Cortex of kidney (tissue), 1 donor: ENCODE measurements at places on chromosomes 13 and 19.

- no peak for DNase-seq
Measured at GRCh38 chr19:5536337-5536894, 31.3 kb downstream of the TINCR start.

DNA sequence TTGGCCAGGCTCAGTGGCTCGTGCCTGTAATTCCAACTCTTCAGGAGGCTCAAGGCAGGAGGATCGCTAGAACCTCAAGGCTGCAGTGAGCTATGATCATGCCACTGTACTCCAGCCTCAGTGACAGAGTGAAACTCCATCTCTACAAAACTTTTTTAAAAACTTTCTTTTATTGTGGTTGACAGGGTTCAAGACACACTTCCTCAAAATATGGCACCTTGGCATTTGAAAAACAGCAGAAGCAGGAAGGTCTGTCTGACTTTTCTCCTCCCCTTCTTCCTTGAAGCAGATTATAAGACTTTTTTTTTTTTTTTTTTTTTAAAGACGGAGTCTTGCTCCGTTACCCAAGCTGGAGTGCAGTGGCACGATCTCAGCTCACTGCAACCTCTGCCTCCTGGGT, 100.3 kb downstream of the TM9SF2 start:
- DNase-seq: no peak

DNA sequence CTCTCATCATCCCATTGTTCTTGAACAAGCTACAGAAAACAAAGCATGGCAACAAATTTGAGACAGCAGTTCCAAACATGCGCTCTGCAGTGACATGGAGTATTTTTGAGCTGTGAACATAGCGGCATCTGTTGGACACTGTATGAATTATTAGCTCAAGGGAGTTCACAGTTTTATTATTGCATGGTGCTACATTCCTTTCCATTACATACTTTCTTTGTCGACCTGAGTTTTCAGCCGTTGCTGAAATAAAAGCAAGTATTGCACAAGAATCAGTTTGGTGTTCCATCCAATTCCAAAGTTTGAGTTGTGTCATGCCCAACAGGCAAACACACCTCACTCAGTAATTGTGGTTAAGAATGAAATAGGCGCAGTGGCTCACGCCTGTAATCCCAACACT, 30.1 kb upstream of the METTL21C start:
- DNase-seq: no peak

GRCh38 chr19:13100841-13101589, 1.6 kb downstream of the LYL1 start:
- DNase-seq: no peak

DNA sequence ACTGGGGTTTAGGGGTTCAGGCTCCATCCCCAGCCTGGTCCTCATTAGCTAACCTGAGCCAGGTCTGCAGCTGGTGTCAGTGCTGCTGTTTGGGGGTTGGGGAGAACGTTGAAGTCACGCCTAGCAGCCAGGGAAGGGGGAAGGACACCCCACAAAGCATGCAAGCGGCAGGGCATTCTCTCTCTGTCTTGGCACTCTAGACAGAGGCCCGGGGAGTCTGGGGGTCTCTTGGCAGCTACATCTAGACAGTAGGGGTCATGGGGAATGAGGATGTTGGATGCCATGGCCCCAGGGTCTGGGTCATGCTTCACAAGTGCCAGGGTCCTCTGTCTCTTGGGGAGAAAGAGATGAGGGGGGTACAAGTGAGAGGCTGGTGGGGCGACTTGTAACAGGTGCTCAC, 2.6 kb downstream of the ERICH4 start:
- no peak for DNase-seq

DNA sequence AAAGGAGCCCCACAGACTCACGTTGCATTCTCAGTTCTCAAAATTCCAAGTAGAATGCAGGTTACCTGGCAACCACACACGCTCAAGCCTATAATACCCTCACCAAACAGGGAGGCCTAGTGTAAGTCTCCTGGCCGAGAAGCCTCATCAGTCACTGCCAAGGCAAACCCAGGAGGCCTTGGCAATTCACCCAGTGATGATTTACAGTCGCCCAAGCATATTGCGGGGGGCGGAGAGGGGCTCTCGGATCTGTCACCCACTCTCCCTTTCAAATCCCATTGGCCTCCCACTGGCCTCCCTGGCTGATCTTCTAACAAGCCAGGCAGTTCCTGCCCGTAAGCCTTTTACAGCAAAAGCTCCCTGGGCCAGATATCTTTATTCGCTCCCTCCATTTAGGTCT, 1.1 kb downstream of the AKAP8L start:
- DNase-seq: no peak

DNA sequence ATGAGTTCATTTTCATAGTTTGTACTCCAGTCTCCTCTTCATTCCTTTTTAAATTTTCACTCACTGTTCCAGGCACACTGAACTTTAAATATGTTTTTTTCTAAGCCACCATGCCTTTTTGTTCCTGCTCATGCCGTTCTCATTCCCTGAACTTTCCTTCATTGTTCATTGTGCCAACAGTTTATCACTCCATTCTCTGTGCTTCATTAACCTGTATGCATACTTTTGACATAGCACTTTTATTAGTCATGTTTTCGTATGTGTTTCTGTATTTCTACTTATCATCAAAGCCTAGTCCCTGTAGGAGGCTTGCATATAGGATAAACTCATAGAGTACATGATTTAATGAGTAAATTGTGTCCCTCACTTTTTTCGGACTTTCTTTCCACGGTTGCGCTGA, 65.3 kb downstream of the PCDH20 start:
- DNase-seq: no peak

GRCh38 chr13:93183302-93183701, 43.3 kb upstream of the GPC6 start:
- no peak for DNase-seq

DNA sequence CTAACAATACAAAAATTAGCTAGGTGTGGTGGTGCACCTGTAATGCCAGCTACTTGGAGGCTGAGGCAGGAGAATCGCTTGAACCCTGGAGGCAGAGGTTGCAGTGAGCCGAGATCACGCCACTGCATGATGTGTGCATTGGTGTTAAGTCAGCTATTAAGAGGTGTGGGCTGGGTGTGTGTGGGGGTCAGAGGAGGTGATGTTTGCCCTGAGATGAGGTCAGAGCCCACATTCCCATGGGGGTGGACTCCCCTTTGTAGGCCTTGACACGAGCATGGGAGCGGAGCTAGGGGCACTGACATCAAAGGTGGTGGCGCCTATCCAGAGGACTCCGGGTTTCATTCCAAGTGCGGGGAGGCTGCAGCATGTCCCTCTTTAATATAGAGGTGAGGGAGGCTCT, 34.6 kb upstream of the LDLR start:
- DNase-seq: no peak

DNA sequence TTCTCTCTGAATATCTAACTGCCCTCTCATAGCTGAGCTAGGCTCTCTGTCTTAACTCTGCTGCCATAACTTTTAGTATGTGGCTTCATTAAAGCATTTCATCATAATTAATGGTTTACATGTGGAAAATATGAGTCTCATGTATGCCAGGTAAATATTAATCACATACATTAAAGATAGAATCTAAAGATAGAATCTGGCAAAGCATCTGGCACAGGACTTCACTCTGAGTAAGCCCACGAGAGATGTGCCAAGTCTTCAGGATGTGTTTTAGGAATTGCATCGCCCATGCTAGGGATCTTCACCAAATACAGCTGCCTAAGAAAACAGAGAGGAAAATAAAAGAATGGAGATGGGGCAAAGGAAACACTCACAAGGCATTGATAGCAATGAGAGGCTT, 285.8 kb downstream of the DIAPH3 start:
- no peak for DNase-seq

DNA sequence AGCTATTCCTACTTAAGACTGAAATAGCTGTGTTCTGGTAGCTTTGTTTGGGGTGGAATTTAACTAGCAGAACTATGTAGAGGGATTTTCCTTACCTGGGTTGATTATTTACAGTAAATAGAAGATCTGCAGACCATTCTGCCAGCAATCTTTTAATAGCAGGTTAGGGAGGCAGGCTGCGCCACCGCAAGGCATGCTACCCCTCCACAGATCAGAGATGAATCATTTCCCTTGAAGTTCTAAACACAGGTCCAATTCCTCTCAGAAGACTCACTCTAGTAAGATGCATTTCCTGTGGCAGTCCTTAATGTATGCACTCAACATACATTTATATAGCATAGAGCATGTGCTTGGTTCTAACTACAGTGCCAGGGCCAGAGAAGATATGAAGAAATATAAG, 109.0 kb downstream of the TNFRSF19 start:
- no peak for DNase-seq

DNA sequence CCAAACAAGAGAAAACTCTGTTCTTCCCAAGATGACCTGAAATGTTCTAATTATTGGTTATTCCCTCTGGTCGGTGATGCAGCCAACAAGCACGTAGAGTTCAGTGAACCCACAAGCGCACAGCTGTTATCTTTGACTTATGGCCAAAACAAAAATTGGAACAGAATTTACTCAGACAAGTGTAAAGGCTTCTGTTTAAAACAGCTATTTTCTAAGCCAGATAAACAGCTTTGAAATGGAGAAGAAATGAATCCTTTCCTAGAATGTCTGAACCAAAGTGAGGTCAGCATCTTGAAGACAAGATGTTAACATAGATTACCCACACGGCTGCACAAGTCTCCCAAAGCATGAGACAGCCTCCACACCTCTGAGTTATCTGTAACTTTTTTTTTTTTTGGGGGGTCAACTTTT, 669.2 kb downstream of the DIAPH3 start:
- DNase-seq: no peak

DNA sequence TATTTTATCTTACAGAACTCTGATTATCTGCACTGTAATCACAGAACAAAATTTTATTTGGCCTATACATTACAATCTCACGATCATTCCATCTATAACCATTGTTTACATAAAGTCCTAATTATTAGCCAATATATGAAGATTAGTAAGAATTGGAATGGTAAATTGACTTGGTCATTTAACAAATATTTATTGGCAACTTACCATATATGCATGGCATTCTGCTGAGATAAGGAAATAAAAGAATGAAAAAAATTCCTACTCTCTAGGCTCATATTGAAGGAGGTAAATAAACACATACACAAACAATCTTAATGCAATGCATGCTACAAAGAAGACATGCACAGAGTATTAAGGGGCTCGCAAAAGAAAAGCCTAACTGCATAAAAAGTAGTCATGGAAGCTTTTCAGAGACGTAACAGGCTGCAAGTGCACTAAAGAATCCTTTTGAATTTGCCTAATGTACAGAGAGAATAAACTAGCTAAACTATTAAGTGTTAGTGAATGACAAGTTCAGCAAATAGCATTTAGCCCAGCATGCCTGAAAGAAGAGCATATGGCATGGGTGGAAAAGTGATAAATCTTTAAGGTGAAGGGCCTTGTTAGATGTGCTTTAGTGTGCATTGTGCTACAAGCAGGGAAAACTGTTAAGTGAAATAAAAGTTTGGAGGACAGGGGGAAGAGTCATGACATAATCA, 1131.1 kb downstream of the PCDH9 start:
- DNase-seq: no peak

- no peak for DNase-seq
Measured at GRCh38 chr13:29474991-29475390, 120.5 kb downstream of the SLC7A1 start.

- DNase-seq: no peak
Measured at GRCh38 chr19:36894849-36895383, 21.2 kb downstream of the ZNF829 start.

DNA sequence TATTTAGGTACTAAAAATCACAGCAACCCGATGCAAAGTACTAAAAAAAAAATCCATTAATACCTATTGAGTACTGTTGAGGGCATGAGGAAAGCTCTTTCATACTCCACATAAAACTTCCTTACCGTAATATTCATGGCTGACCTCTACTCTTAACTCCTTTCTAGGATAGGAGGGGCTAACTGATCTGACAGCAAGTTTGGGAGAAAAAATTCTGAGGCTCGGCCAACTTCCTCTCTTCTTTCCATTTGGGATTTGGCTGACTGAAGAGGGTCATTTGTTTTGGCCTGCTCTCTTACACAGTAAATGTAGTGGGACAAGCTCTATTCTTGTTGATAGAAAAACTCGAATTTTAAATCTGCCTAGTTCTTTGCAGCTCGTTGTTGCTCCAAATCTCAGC, 9.4 kb upstream of the USPL1 start:
- DNase-seq: no peak

- DNase-seq: no peak
Measured at GRCh38 chr19:14368011-14368513, 13.2 kb upstream of the ADGRE5 start.

GRCh38 chr13:18998389-18998788, 183.2 kb downstream of the TUBA3C start:
- DNase-seq: no peak

GRCh38 chr13:52411629-52412028, 5.7 kb upstream of the THSD1 start:
- no peak for DNase-seq

GRCh38 chr13:21316376-21316775, 139.9 kb downstream of the MRPL57 start:
- DNase-seq: no peak

DNA sequence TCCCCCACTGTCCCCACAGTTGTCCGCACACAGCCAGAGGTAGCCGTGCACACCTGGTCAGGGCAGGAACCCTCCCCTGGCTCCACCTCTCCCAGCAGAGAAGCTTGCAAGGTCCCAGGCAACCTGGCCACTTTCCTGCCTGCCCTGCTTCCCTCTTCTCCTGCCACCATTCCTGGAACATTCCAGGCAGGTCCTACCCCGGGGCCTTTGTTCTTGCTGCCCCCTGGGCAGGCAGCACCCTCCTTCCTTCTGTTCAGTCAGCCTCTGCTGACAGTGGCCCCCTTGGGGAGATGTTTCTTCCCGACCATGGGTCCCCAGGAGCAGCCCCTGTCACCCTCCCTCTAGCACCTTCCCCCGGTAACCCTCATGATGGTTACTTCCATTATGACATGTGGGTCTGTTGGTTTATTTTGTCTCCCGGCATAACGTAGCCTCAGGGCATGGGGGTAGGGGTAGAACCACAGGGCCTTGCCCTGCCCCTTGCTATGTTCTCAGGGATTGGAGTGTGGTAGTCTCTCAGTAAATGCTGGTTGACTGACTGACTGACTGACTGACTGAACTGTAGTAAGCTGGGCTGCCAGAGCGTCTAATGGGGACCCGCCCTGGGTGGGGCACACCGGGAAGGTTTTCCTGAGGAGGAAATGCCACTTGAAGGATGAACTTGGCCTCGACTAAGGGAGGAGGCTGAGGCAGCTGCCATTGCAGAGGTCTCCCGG, 10.8 kb downstream of the PAK4 start:
- no peak for DNase-seq

GRCh38 chr19:15169541-15170285, 31.1 kb downstream of the NOTCH3 start:
- DNase-seq: no peak
